ENCODE measurements at places on chromosomes 4 and X.

- DNase-seq = no peak
These were observed 11.7 kb upstream of the SHOX start for GRCh38 chrX:618761-619450.

DNA sequence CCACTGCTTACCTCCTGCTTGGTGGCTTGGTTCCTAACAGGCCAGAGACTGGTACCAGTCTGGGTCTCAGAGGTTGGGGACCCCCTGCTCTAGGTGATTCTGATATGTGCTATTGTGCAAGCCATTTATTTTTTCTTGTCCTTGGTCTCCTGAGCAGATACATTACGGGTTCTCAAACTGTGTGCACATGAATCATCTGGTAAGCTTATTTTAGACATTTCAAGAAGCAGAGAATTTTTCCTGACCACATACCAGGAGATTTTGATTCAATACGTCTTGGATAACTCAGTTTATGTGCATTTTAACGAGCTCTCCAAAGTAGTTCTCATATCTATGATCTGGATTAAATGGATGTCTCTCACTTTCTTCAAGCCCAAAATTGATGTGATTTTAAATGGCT, 77.2 kb downstream of the FHIP1A start:
- DNase-seq = no peak

- DNase-seq = no peak
These were observed 238.5 kb downstream of the PRDM5 start for GRCh38 chr4:120683897-120684540.

DNA sequence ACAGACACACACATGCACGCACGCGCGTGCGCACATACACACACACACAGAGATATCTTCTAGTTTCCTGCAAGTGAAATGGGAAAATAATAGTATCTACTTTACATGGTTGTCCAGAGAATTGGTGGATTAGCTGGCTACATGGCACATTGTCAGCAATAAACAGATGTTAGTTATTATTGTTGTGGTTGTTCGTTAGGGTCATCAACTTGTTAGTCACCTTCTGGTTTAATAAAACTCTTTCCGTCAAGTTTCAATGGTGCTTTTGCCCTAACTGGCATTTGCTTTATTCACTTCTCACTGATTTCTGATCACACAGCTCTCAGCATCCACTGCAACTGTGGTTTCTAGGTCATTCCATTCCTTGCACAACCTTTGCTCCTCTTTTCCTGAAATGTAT, 25.4 kb upstream of the RASL11B start:
- DNase-seq = no peak

- no peak for DNase-seq
These were observed 38.1 kb downstream of the LAMTOR3 start for GRCh38 chr4:99856166-99856565.

Measured in astrocyte of the cerebellum (primary cell).